ENCODE measurements at places on chromosomes 4 and X. TPM values are rescaled to one million over a fixed set of nuclear protein-coding genes. Genes with fewer than 3 reads are reported as not detected.
A peak's percentile ranks its signal among the peaks of the same experiment; 100 is the strongest.

GRCh38 chr4:77203380-77204197 is 46.6 kb downstream of the CCNG2 start:
- DNase-seq = peak; percentile 90

DNA sequence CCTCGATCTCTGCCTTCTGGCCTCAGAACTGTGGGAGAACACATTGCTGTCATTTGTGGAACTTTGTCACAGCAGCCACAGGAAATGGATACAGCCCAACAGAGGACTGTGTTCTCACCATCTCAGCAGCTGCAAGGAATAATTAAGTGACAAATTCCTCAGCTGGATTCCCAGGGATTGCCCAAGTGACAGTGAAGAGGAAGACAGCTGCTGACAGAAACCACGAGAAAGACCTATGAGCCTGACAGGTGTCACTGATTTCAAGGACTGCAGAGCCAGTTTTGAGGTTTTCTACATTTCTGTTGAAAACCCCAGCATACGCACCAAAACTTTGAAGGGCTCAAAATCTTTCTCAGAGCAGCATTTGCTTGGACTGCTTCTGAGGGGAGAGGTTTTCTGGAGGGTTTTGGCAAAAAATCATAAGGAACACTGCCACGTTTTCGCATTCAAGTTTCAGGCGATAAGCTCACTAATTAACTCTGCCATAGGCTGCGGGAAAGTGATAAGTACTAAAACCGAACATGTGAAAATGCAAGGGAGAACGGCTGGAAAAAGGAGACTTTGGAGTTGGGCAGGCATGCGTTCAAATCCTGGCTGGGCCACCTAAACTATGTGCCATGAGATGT is 88.8 kb downstream of the DRD5 start:
- no peak for DNase-seq

ZNF711 gene
- total RNA-seq = not detected

DNA sequence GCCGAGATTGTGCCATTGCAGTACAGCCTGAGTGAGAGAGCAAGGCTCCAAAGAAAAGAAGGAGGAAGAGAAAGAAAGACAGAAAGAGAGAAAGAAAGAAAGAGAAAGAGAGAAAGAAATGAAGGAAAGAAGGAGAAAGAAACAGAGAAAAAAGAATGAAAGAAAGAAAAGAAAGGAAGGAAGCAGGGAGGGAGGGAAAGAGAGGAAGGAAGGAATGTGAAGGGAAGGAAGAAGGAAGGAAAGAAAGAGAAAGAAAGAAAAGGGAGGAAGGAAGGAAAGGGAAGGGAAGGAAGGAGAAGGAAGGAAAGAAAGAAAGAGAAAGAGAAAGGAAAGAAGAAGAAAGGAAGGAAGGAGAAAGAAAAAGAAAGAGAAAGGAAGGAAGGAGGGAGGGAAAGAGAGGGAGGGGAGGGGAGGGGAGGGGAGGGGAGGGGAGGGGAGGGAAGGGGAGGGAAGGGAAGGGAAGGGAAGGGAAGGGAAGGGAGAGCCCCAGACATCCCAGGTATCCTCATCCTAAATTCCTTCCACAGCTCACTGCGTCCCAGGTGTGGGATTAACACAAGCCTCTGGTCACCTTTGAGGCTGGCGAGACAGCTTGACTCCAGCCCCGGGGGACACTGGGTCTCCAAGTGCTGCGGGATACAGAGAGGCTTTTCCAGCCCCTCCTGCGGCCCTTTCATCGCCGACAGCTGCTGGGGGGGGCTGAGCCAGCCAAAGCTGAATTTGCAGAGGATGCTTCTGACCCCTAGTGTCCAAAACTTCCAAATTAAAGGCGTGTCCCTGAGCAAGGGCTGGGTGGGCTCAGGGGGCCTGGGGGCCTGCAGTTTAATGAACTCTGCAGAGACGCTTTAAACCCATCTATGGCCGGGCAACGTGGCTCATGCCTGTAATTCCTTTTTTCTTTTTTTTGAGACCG is 24.2 kb upstream of the CSF2RA start:
- DNase-seq = peak; percentile 11

UGT2B11 gene
- total RNA-seq = not detected

DNA sequence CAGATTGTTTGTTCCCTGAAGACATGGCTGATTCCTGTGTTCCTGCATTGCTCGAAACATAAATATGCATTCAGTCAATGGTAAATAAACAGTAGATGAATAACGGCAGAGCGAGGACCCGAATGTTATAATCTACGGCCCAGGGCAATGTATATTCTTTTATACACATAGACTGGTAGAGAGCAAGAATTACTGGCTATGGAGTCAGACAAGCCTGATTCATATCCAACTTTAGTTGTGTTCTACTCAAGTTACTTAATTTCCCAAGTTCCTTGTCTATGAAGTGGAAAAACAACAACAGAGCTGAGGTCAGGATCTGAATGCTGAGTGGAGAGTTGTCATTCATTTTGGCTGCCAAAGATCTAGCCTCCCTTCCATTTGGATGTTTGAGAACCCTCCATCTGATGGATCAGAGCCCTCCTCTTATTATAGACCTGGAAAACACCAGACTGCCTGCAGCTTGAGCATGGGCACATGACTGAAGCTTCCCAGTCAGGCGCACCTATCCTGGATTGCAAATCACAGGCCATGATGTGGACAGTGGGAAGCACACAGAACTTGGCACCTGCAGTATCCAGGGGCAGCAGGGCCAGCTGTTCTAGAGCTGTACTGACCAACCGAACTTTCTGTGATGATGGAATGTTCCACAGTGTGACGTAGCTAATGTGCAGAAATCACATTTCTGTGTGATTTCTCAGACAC is 80.1 kb downstream of the FAM184B start:
- DNase-seq = no peak

MBTPS2 gene
- 4.3 TPM for total RNA-seq

NUDT10 gene
- 0.12 TPM for total RNA-seq

DNA sequence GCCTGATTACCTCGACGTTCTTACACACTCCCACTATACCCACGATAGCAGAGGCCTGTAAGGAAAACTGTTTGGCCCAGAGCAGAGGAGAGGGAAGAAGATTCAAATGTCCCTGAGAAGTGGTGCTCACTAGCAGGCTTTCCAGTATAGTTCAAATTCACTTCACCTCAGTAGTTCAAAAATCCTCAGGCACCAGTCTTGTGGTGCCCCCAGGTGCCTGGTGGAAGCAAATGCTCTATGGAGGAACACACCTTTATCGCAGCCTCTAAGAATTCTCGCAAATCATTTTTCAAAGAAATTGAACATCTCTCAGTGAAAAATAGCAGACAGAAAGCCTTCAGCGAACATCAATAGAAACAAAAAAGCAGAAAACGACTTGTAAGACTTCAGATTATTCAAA is 12.2 kb upstream of the MTMR1 start:
- DNase-seq = peak; percentile 73

- no peak for DNase-seq
Measured at GRCh38 chrX:120647127-120647526, 17.3 kb upstream of the C1GALT1C1 start.

EFHC2 gene
- total RNA-seq = not detected

- DNase-seq = no peak
Measured at GRCh38 chrX:50871922-50872453, 38.5 kb upstream of the BMP15 start.

DNA sequence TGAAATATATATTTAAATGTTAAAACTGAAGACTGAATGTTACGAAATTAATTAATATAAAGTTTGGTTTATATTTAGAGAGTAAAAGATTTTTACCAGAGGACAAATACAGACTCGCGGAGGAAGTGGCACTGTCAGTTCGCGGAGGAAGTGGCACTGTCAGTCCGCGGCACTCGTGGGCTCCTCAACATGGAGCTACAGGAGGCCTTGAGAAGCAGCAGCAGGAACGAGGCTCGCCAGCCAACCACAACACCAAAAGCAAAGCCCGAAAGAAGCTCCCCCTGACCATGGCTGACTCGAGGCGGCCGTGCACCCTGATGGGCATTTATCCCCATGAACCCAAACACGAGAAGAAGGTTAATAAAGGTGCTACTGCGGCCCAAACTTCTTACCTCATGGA is 125.3 kb upstream of the PABPC4L start:
- DNase-seq = no peak

Data from G401 (cell line).